ENCODE measurements at places on chromosomes 7 and 10.

DNA sequence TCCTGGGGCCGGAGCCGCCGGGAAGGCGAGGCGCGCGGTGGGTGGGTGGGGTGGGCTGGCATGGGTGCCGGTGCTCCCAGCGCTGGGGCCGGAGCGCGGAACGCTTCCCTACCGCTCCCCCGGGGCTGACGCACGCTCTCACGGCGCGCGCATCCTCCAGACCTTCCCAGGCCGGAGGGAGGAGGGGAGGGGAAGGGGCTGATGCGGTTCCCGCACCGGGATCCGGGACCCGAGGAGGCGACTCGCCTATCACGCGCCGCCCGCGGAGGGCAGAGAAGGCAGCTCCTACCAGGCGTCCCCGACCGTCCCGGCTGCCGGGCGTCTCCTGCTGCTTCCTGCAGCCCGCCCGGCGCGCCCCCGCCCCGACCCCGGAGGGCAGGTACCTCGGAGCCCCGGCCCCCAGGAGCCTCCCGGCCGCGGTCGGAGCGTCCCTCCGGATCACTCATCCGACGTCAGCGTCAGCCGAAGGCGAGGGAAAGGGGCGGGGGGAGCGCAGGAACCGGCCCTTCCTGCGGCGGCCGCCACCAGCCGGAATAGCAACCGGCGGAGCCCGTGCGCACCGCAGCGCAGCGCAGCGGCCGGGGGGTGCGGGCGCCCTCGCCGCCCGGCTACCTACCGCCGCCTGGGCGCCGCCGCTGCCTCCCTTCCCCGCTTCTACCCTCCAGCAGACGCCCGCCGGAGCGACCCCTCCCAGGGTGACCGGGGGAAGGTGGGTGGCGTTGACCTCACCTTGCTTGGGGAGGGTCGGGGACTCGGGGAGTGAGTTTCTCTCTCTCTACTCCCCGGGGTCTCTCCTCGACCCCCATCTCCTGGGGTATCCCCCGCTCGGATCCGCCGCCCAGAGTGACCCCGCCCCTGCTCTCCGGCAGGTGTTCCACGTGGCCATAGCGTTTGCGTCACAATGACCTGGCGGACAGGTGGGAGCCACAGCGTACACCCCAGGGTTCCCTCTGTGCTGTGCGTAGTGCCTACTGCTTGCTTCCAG lies at the start of gene ICA1:
Gene ICA1, minus strand, starts transcription at position 457 of the 985 bp plus-strand sequence. CDS start 26,241 bp downstream, outside the sequence.
- peak; percentile 41 for DNase-seq

- no peak for DNase-seq
Observed at GRCh38 chr10:104306897-104307296, 31.4 kb downstream of the ITPRIP start.

DNA sequence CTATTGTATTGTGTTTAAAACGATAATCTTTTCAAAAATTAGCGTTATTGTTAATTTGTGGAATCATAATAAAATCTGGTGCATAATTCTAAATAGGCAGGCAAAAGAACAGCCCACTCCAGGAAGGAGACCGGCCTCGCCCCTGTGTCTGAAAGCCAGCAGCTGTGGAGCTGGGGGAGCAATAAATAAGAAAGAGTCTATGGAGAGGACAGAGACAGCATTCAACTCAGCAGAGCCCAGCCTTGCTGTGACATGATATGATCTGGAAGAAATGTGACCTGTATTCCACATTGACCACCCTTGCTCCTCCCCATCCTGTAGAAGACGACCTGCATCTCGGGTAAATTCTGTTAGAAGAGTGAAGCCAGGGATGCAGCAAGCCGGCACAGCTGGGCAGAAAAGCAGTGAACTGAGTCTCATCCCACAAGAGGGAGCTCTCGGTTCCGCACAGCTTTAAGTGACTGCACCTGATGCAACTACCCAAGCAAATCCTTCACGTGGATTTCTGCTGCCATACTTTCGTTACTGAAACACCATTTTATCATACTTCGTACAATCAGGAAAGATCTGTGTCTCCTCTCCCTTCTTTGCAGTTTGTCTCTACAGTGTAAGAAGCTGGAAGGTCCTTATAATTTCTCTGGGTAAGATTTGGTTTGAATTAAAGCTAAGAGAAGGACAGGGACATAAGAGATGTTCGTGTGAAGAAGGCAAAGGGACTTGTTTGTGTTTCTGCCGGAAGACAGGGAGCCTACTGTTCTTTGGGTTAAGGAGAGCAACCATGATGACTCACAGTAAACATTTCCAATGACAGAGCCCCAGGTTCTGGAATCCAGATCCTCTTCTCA lies 427.1 kb downstream of the GPAM start:
- DNase-seq = no peak

DNA sequence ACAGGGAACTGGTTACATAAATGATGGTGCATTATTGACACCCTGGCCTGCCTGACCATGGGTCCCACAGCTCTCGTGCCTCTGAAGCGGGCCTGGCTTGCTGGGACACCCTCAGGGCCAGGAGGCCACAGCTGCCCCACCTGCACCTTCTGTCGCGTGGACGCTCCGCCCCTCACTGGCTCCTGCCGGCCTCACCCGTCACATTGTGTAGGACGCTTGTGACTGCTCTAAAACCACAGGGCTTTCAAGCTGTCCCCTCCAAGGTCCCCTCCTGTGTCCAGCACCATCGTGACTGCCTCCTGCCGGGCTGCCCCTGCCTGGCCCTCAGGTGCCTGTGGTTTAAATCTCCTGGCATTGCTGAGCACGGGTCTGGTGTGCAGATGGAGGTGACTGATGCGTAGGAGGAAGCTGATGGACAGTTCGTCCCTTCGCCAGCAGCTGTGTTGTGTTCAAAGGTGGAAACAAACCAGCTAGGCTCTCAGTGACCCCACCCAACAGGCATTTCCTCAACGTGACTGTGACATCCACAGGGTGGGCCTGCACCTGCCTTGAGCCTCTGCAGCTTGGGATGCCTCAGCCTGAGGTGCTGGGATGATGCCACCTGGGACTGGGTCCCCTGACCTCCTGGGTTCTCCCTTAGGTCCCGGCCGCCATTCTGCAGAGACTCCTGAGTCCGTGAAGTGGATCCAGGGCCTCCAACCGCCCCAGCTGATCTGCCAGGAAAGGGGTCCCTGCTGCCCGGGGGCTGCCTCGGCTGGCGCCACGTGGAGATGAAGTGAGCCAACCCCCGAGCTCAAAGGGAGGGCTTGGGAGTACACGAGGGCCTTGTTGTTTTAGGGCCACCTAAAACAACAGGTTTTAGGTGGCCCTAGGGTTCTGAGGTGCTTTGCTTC lies 148.5 kb downstream of the WDR37 start:
- DNase-seq = no peak

DNA sequence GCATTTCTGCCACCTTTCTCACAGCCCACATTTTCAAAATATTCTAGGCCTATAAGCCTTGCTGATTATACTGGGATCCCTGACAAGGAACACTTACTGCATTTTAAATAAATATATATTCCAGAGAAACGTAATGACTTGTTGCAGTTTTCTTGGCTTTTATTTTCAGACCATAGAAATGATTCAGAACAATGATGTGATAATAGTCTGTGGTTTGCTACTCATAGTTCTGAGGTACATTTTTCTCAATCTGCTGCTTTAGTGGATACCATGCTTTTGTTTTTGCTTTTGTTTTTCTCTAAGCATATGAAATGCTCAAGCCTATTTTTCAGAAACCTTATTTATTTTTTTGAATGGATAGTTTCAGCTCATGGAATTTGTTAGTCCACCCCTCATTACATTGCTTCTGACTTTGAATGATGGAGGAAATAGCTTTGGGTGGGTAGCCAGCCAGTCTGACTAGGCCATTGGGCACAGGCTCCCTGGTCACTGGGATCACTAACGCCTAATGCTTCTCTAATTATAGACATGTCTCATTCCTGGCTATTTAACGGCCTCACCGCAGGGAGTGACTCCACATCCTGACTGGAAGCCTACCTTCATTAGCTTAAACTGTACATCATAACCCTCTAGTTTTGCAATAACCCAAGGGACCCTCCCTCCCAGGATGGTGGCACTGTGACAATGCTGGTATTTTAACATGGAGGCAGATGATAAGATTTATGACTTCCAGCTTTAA lies 66.1 kb downstream of the MBL2 start:
- DNase-seq = no peak

- no peak for DNase-seq
Observed at GRCh38 chr10:11148142-11149028, 130.7 kb downstream of the CELF2 start.

DNA sequence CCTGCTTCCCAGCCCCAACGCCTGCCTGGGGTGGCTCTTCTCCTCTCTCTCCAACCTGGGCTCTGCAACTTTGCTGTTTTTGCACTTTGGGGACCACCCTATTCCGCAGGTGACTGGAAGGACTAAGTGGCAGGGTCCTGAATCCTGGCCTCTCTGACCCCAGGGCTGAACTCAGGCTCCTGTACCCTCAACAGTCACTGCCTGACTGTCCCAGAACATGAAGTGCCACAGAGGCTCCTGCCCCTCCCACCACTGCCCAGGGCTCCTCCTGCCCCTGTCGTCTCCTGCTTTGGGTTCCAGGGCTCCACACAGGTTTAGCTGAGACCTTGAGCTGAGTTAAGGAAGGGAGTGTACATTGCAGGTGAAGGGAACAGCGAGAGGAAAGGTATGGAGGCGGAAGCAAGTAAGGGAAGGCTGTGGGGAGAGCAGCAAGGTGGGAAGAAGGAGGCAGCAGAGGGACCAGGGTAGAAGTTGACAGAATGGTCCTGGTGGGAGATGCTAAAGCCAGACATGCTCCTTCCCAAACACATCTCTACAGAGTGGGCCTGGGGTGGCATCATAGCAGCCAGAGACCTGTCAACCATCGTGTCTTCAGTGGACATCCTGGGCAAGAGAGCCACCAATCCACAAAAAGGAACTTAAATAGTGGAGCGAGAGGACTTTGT lies 5.7 kb upstream of the GRID1 start:
- DNase-seq = no peak

- no peak for DNase-seq
Observed at GRCh38 chr10:5858811-5859210, 30.9 kb downstream of the ANKRD16 start.

GRCh38 chr10:100730725-100731406 lies 14.5 kb upstream of the PAX2 start:
- no peak for DNase-seq

- DNase-seq = no peak
Observed at GRCh38 chr10:91411621-91412020, 1.5 kb downstream of the HECTD2 start.

DNA sequence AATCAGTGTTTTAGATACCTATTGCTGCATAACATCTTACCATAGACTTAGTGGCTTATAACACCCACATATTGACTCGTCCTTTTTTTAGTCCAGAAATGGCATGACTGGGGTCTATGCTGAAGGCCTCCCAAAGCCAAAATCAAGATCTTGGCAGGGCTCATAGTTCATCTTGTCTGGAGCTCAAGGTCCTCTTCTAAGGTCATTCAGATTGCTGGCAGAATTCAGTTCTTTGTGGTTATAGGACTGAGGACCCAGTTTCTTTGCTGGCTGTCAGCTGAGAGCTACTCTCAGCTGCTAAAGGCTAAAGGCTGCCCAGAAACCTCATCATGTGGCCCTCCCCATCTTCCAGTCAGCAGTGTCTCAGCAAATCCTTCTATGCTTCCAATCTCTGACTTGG lies 165.5 kb downstream of the FAM107B start:
- DNase-seq = no peak

DNA sequence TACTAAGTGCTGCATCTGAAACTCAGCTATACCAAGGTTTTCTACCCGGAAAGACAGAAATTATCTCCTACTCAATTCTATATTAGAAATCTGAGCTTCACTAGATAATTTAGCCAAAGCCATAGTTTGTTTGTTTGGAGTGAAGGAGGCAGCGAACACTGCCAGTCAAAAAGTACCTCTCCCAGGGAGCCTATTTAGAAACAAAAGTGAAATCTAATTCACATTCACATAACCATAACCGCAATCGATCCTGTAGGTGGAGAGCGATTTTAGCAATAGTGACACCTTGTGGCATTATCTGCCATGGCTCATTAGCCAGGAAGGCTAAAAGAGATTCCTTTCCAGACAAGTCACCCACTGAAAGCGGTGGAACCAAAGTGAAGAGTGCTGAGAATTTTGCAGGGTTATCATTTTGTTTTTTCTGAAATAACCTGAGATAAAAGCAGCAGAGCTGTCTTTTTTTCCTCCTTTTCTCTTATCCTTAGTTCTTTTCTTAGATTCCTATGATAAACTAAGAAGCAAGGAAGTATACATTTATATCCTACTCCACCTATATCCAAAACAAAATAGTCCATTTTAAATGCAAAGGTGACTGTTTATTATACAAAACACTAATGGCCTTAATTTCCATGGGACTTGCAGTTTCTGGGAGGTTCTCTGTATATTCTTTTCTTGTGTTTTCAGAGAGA lies 83.7 kb upstream of the BET1 start:
- DNase-seq = peak; percentile 84

GRCh38 chr10:110101464-110102144 lies 93.8 kb downstream of the ADD3 start:
- DNase-seq = no peak

Data from fibroblast of lung (primary cell).